ENCODE measurements at places on chromosomes 5 and 9. TPM values are rescaled to one million over a fixed set of nuclear protein-coding genes. Genes with fewer than 3 reads are reported as not detected.

ACOT12 gene
- 0.13 TPM for total RNA-seq

CLTB gene
- total RNA-seq: 136 TPM

RMRP gene
- 32,732 TPM for total RNA-seq

IL11RA gene
- total RNA-seq: 6.5 TPM

FBP2 gene
- total RNA-seq: not detected

ANKRD18A gene
- total RNA-seq: 1.5 TPM

Data from pulmonary artery endothelial cell (primary cell).